Activated naive CD4-positive, alpha-beta T cell (primary cell): ENCODE measurements at places on chromosomes 3 and 15.

DNA sequence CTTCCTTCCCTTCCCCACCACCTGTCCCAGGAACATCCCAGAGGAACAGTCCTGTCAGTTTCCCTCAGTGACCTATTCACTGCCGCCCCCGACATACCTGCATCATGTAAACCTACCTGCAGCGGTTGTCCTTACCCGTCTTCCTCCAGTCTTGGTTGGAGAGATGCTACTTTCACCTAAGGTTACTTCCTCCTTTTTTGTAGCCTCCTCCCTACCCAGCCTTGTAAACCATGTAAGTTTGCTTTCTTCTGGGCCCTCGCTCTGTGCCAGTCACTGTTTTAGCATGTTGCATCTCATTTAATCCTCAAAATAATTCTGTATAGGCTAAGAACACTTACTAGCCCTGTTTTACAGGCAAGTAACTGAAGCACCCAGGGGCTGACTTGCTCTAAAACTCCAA lies 58.3 kb downstream of the GPR171 start:
- no peak for DNase-seq

DNA sequence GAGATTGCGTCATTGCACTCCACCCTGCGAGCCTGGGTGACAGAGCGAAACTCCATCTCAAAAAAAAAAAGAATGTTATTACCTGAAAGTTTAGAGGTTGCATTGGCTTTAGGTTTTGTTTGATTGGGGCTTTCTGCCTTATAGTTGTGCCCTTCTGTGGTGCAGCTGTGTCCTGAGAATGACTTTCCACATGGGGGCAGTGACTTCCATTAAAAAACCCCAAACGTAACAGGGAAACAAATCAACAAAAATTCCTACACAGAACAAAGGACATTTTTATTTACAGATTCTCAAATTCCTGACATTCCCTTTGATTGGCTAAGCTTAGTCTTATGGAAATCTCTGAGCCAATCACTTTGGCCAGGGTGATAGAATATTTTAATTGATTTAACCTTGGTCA lies 154.1 kb upstream of the GPR149 start:
- no peak for DNase-seq

DNA sequence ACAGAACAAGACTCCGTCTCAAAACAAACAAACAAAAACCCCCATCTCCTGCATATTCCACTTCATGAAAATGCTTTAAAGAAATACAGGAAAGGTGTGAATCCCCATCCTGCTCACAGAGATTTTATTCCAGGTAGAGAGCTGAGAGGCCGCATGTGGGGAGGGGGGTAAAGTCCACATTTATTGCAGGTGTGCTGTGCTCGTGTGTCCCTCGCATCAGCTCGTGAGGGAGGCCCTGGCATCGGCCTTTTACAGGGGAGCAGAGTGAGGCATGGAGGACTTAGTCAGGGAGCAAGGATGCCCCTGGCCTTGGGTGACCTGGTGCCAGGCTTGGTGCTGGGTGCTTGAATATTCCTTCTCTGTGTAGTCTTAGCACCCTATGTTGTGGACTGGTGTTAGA lies 413.5 kb upstream of the C2CD4B start:
- no peak for DNase-seq

DNA sequence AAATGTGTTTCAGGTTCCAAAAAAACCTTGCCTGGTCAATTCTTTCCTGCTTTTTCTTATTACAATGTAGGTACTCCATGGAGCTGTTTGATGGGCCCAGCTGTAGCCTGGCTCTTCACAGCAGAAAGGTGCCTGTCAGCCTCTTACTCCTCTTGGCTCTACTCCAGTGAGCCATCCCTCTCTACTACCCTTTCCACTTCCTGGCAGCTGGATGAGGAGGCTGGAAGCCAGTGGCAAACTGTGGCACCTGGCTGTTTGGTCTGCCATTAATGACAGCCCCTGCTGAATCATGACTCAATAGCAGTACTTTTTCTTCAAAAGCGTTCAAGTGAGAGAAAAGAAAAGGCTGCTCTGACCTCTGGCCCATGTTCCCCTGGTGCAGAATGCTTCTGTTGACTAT lies 618.1 kb downstream of the PYDC2 start:
- no peak for DNase-seq

- DNase-seq: no peak
Observed at GRCh38 chr3:16707260-16707659, 102.0 kb upstream of the DAZL start.

DNA sequence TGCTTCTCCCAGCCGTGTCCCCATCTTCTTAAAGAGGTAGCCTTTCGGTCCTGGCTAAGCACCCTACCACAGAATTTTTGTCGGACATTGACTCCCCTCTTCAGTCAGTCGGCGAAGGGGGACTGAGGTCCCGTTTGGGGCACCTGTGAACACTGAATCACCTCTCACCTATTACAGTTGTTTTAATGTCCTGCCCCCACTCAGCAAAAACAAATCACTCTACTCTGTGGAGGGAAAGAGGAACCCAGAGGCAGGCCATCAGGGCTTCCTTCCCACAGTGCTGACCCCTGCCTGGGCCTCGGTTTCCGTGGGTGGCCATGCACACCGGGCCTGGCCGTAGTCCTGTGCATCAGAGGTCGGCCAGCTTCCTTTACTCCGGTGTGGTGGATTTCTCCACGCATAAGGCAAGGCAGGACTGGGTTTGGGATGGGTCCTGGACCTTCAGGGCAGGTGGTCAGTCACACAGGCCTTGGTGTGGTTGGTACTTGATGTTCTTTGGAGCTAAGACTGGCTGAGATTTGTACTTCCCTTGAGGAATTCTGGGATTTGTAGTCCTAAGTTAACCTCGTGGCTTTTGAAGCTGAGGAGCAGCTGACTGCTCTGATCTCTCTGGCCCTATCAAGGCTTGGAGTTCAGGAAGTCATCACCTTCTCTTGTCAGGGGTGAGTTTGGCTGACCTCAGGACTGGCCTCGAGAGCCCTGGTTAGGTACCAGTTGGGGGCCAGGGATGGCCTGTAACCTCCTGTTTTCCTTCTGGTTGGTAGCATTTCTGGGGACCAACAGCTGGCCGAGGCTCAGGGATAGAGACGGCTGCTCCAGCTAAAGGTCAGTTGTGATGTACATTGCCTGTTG lies 627 bp upstream of the FAM131A start:
- no peak for DNase-seq

- no peak for DNase-seq
Observed at GRCh38 chr15:29936353-29937049, 114.2 kb upstream of the TJP1 start.

- DNase-seq: no peak
Observed at GRCh38 chr3:177238686-177239216, 41.5 kb upstream of the TBL1XR1 start.

GRCh38 chr15:100831467-100831866 lies 48.2 kb upstream of the ALDH1A3 start:
- no peak for DNase-seq

DNA sequence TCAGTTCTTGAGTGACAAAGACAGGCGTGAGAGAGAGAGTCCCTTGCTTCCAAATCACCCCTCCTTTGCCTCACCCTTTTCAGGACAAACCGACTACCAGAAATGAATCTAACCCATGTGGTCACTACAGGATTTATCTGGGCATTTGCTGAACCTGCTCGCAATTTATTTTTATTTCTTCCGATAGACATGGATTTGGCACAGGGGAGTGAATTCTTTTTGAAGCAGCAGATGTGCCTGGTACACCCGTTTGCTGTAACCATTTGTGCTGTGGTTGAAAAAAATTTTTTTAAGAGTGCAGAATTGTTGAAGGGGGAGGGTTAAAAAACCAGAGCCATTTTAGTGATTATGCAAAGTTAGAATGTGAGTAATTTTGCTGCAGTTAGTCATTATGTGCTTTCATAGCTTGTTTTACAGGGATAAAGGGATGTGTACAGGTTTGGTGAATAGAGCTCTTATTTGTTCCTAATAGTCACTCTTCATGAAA lies 442.0 kb downstream of the LPP start:
- DNase-seq: no peak
